ENCODE measurements at places on chromosomes 7 and 10.

- DNase-seq: no peak
These were observed 5.4 kb downstream of the GPRIN2 start for GRCh38 chr10:46550795-46551700.

DNA sequence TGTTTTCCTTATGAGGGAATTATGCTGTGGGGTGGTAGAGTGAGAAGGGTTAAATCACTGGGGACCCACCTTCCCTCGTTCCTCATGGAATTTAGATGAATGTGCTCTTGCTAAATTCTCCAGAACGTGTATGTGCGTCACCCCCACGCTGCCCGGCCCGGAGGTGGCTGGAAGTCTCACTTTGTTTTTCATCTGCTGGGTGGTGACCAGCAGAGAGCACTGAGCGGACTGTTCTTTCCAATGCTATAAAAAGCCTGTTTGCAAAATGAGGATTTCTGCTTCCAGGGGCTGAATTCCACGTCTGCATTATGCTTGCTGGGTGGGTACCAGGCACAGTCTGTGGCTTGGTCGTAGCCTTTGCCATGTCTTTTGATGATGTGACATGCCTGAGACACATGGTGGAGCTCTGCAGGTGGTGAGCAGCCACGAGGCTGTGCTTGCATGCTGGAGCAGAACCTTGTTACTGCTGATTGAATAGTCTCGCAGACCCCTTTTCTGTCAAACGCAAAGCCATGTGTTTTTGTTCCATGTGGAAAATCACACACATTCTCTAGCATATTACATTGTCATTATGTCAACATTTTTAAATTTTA lies 31.9 kb upstream of the INSYN2A start:
- DNase-seq: no peak

GRCh38 chr10:114362826-114363355 lies 41.4 kb downstream of the AFAP1L2 start:
- DNase-seq: no peak

GRCh38 chr7:124022551-124022950 lies 10.3 kb downstream of the TMEM229A start:
- no peak for DNase-seq

DNA sequence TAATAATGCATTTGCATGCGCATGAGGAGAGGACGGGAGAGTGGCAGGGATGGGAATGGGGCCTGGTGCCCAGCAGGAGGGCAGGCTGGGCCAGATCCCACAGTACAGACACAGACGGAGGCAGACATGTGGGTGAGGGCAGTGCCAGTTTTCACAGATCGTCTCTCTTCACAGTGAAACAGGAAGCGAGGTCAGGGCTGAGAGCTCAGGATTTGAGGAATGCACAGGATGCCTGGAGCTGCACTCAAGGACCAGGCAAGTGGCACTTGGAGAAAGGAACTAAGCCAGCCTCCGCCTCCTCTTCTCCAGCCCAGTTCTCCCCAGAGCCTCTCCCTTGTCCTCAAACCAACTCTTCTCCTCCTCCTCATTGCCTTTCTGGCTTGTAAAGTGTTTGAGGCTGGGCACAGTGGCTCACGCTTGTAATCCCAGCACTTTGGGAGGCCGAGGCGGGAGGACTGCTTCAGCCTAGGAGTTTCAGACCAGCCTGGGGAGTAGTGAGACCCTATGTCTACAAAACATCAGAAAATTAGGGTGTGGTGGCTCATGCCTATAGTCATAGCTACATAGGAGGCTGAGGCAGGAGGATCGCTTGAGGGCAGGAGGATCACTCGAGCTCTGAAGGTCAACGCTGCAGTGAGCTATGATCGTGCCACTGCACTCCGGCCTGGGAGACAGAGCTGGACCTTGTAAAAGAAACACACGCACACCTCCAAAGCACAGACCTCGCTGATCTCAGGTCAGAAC lies 115.2 kb downstream of the HIP1 start:
- DNase-seq: no peak

GRCh38 chr10:105185161-105185560 lies 544.1 kb downstream of the SORCS3 start:
- no peak for DNase-seq

DNA sequence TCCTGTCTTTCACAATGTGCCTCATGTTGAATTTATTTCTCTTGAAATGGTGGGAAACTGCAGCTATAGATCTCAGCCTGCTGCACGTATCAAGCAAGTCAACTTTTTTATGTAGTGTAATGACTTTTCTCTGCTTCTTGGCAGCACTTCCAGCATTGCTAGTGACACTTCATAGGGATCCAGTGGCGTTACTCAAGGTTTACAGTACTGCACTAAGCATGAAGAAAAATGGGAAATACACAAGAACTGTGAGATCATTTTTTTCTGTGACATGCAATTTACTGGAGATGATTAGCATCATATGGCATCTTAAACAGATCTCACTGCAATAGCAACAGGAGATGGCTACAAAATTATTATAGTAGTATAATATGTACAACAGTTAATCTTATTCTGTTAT lies 90.9 kb downstream of the POLR1F start:
- no peak for DNase-seq

GRCh38 chr7:2667843-2668242 lies 20.2 kb upstream of the AMZ1 start:
- DNase-seq: no peak

DNA sequence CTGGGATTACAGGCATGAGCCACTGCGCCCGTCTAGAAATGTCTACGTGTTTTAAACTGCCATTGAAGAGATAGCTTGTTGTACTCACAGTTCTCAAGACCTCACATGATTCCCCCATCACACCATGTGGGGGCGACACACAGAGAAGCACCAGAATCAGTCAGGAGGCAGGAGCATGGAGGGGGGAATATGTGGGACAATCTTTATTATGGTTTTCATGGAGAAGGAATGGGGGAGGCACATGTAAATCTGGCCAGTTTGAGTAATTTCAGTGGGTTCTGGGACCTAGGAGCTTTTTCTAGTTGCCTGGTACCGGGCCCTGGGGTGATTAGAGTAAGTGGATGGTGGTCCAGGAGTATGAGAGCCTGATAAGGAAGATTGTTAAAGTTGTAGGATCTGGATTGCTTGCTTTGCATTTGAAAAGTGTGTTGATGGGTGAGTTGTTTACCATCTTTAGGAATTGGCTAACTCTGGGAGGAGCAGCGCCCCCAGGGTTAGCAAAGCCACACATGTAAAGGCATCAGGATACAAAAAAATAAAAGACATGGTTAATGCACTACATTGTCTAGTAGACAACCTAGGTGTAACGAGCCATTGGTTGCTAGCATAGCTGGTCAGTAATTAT lies 85.4 kb upstream of the SLC13A1 start:
- no peak for DNase-seq

DNA sequence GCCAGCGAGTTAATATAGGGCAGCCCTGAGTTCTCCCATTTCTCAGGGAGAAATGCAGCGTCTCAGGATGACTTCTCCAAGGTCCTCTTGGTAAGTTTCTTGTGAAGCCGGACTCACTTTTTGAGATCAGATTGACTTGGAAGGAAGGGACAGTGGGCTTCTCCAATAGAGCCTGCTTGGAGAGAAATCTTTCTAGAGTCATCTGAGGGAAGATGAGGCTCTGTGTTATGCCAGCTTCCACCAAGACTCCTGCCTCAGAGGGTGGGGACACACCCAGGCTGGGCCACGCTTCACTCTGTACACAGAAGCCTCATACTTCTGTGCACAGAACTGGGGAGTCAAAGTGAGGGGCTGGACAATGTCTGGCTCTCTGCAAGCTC lies 5.6 kb downstream of the C10orf105 start:
- no peak for DNase-seq

GRCh38 chr10:74889662-74889998 lies 63.2 kb downstream of the KAT6B start:
- no peak for DNase-seq

GRCh38 chr7:86469680-86470295 lies 173.9 kb upstream of the GRM3 start:
- peak; percentile 35 for DNase-seq
